Psoas muscle (tissue), 8 donors: ENCODE measurements at places on chromosomes 13 and 19. TPM values are rescaled to one million over a fixed set of nuclear protein-coding genes. Genes with fewer than 3 reads are reported as not detected.

The FCGBP gene
- polyA plus RNA-seq: 0.48 TPM

DNA sequence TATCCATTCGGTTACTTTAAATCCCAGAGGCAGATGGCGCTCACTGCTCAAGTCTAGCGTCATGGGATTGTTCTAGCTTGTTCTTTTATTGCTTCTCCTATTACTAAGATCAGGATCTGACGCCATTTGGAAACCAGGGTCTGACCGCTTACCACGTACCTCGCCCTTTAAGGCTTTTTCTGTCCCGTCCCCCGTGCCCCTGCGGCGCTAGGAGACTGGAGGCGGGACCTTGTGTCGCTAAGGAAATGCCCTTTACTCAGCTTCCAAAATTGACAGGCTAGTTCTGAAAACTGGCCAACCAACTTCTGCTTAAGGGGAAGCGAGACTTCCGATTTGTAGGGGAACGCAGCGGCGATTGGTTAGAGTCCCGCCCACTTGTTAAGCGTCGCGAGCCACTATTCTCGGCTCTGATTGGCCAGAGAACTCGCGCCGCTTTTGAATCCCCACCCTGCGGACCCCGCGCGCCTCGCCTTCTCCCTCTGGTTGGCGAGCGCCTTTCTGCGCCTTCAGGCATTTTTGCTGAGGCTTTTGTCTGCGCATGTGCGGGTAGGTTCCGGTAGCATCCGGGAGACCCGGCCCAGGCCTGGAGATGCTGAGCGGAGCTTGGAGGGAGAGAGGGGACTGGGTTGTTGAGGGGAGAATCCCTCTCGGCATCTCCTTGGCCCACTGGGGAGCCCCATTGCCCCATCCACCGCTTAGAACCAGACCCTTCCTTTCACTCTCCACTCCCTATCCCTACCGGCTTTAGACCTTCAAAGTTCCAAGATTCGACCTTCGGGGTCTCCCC is 3.9 kb upstream of the C19orf84 start:
- peak; percentile 92 for DNase-seq
- no peaks in the 10 kb centered on the region for H3K36me3 ChIP-seq
- no peaks in the 10 kb centered on the region for H3K27me3 ChIP-seq
- H3K27ac ChIP-seq: peak overlapping the region; percentile 67
- H3K4me3 ChIP-seq: peak overlapping the region; percentile 56

The LRRC63 gene
- 0.04 TPM for polyA plus RNA-seq

The FRY gene
- 12.0 TPM for polyA plus RNA-seq

DNA sequence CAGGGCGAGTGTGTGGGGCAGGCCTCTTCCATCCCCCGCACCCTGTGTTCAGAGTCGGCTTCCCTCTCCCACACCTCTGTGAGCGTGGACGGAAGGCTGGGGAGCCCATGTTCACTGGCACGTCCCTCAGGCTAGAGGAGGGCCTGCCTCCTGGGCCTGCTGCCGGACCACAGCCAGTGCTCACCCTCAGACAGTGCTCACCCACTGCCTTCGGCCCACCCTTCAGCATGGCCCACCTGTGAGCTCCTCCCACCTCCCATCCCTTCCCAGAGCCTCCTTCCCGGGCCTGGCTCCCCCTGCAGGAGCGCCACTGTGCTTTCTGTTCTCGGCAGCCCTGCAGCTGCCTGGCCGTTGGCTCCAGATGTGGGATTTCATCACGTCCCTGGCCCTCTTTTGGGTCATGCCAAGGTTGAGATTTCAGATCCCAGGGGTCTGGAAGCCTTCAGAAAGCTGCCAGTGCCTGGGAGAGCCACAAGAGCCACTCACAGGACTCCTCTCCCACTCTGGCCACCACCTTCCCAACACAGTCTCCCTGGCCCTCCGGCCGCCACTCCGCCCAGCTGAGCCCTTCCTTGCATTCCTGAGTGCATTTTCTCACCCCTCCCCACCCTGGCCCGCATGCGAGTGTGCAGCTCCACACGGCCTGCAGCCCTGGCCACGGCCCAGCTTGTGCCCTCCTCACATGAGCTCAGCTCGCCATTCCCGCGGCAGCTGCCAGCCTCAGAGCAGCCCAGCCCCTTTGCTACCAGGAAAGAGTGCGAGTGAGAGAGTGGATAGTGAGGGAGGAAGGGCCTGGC is 25.3 kb downstream of the CAPN12 start:
- peaks cover 94% of the 10 kb centered on the region for H3K36me3 ChIP-seq
- peak overlapping the region; percentile 73 for H3K27ac ChIP-seq
- DNase-seq: peak; percentile 55
- H3K27me3 ChIP-seq: no peaks in the 10 kb centered on the region
- H3K4me3 ChIP-seq: no peak overlapping the region

- H3K36me3 ChIP-seq: no peaks in the 10 kb centered on the region
- H3K27me3 ChIP-seq: no peaks in the 10 kb centered on the region
- no peaks in the 10 kb centered on the region for H3K4me1 ChIP-seq
- no peak overlapping the region for H3K4me3 ChIP-seq
- no peak overlapping the region for H3K27ac ChIP-seq
These were observed 1.0 kb upstream of the LGALS7 start for GRCh38 chr19:38774181-38774950.

The ZNF324B gene
- polyA plus RNA-seq: 6.2 TPM

The ZNF554 gene
- polyA plus RNA-seq: 3.6 TPM

The LCP1 gene
- 2.1 TPM for polyA plus RNA-seq
